GM13977 (cell line): ENCODE measurements at places on chromosomes 6 and 20.

DNA sequence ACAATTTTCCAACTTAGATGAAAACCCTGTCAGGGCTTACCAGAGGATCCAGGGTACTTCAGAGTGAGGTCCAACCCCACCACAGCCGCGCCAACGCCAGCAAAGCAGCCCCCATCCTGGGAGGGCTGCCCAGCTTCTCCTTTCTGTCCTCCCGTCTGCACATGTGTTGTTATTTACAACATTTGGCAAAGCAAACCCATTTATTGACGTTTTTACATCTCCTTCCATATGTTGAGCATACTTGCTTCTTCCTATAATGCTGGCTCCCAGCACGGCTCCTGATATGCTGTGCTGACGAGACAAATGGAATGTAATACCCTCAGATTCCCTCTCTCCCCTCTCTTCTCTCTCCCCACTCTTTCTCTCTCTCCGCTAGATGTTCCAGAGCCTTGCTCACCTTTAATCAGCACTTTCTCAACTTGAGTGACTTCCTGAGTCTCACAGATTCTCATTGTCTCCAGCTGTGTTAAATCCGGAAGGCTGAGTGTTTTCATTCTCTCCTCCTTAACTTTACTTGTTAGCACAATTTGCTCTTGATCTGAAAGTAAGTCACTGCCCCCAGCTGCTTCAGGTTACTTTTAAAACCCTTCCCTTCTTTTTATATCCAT, 22.7 kb downstream of the RCAN2 start:
- no peak for DNase-seq

DNA sequence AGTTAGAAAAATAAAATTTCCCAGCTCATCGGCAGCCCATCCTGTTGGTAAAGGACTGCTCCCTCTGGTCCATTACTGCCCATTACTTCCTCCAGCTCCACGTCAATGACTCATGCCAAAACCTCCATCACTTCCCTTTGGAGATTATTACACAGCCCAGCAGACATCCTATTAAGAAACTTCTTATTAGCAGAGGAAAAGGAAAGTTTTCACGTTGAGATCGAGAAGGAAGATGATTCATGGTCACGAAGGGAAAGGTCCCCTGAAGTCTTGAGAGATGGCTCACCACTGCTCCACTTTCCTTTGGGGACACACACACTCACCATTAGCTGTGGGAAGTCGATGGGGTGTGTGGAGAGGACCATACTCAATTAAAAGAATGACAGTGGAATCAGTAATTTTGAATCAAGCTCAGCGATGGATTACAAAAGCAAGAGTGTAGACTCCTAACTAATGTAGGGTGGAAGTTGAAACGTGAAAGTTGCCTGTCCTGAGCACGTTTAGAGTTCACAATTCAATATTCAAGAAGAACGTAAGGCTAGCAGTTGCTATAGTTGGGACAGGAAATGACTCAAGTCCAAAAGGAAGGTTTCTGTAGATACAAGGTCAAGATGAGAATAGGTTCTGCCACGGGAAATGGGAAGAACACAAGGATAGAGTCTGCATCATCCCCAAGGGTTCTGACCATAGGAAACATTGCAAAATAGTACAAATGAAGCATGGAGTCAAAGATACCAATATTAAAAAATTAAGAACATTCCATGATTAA, 21.6 kb downstream of the SASH1 start:
- DNase-seq: no peak

- DNase-seq: no peak
Measured at GRCh38 chr6:88810701-88811100, 152.7 kb downstream of the RNGTT start.

DNA sequence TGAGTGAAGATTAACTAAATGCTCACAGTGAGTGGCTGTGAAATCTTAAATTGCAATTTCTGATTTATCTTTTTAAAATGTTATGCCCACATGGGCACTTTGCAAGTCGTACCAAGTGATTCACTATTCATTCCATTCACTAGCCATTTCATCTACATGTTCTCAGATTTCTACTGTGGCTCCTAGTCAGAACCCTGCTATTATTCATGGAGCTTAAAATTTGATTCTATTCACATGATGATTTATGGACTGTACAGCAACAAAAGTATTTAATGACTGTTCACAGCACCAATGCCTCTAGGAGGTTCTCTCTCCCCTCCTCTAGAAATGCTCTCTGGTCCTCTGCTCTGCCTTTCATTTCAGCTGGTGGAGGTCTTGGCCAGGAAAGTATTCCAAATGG, 133.5 kb upstream of the MAP3K7 start:
- no peak for DNase-seq

GRCh38 chr6:122449069-122449468, 22.5 kb downstream of the SERINC1 start:
- no peak for DNase-seq

DNA sequence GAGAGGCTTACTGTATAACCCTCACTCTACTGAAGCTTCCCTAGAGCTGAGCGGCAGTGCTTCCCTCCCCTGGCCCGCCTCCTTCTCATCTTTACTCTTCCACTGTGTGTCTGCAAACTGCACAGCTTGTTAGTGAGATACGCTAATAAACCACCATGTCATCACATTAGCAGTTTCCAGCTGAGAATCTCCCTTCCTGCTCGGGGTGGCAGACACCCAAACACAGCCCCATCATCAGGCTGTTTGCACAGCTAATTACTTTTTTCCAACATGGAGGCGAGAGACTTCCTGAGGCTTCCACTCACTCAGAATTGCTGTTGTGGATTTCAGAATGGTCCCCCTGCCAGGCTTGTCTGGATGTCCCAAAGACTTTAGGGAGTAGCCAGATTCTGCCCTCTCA, 444.9 kb upstream of the SULF2 start:
- no peak for DNase-seq

DNA sequence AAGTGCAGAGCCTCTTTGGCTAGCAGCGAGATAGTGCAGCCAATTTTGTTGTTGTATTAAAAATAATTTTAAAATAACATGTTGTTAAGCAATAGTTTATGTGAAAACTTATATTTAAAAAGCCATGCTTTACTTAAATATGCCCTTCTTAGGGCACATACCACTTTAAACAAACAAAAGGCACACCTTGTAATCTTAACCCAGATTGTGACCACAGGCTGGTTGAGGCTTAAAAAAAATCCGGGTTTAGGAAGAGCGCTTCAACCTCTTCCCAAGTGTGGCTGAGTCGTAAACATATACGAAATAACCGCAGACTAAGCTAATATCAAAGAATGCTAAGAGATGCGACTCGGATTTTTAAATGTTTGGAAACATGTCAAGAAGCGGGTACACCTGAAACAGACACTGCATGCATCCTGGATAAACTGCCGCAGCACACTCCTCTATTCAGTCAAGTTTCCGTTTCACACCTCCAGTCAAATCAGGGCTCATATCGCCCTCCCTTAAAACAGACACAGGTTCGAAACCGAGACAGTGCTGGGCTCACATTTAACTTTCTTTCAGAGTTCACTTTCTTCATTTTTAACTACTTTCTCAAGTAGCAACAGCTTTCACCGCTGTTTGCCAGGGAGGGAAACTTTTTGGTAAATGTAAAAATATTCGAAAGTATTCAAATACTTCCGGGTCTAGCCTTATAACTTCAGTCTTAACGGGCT, 1.5 kb downstream of the DEK start:
- peak; percentile 83 for DNase-seq

- no peak for DNase-seq
Measured at GRCh38 chr6:3707024-3707423, 44.5 kb downstream of the PXDC1 start.

DNA sequence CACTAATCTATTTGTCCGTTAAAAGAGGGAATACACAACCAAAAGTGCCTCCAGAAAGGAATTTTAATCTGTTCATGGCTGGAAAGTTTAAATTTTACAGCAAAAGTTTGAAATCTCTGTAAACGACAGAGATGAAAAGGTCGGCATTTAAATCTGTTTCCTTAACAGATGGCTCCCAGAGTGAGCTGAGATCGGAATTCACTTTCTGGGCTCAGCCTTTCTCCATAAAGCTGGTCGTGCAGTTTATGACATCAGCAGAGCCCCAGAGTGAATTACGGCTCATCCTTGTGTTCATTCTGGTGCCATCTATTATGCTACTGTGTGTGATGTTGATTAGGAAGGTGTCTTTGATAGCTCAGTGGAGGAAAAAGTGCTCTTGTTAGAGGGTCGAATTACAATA, 117.6 kb upstream of the ZFP64 start:
- no peak for DNase-seq

- peak; percentile 26 for DNase-seq
Measured at GRCh38 chr6:149755300-149756260, 6.0 kb downstream of the PCMT1 start.

- peak; percentile 13 for DNase-seq
Measured at GRCh38 chr6:24554474-24554873, 59.7 kb downstream of the ALDH5A1 start.

GRCh38 chr6:20403766-20404640, 2.3 kb downstream of the E2F3 start:
- DNase-seq: peak; percentile 53

GRCh38 chr6:133969921-133970295, 16.9 kb downstream of the TBPL1 start:
- DNase-seq: no peak

- no peak for DNase-seq
Measured at GRCh38 chr6:36272234-36272633, 2.4 kb downstream of the PNPLA1 start.

DNA sequence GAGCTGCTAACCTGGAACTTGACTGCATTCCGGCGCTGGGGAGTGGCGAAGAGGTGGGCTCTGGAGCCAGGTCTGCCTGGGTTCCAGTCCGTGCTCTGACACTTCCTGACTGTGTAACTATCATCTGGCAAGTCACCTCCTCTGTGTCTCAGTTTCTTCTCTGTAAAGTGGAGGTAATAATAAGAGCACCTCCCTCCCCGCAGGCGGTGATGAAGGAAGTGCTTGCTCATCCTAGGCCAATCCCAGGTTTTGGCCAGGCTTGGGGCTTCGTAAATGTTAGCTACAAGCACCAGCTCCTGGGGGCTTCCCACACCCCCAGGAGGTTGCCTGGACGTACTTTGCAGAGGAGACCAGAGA, 32.8 kb downstream of the SNAI1 start:
- no peak for DNase-seq

DNA sequence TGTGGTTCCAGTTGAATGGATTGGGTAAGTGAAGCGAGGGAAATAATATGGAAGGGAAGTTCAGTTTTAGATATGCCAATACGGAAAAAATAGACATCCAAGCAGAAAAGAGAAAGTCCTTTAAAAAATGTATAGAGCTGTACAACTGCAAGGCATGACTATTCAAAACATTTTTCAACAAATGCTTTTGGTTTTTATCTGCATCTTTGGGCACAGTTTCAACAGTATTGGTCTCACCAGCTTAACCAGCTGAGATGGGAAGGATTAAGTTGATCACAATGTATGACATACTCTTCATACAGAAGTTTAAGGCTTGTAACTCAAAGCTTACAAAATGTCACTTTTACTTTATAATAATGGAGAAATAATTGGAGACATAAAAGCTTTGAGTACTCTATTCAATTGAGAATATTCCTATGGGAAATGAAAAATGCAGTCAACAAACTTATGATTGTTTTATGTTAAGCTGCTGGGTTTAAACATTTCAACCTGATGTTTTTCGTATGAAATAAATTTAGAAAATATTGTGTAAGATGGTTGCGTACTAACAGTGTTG, 16.3 kb upstream of the UTRN start:
- DNase-seq: no peak

DNA sequence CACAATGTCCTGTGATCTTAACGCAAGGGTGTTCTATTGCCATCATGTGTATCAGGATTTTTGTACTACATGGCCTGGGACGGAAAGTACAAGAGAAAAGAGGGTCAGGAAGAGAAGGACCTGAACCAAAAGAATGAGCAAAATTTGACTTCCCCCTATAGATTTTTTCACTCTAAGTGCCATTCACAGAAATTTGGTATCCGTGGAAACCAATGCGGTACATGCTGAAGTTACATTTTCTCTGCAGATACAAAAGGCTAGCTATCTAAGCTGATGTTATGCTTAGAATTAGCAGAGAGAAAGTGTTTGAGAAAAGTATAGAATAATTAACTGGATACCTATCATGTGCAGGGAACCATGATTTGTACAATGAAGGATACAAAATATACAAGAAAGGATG, 12.4 kb upstream of the PDE7B start:
- no peak for DNase-seq

DNA sequence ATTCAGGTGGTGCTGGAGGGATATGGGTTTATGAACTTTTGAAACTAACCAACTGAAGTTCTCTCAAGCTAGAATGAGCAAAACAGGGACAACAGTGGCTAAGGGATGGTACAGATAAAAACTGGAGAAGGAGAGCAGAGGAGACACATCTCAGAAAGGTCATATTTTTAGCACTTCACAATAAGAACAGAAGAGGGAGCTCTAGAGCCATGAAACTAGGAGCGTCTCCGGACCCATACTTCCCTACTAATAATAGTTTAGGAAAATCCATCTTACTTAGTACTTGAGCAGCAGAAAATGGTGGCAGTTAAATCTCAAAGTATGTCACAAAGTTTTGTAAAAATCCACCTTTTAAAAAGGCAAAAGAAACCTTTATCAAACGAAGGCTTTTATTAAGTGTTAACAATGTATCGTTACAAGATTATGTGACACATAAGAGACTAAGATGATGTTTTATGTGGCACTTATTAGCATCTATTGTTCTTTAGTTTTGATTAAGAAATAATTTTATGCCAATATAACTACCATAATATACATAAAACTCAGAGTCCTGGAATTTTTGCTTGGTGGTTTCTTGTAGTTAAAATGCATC, 278.6 kb downstream of the TBC1D32 start:
- peak; percentile 34 for DNase-seq

- DNase-seq: no peak
Measured at GRCh38 chr6:152750694-152751093, at the start of gene VIP. Gene VIP, plus strand, starts transcription at chr6:152750797. Its CDS starts 1,381 bp downstream, at chr6:152752178.

DNA sequence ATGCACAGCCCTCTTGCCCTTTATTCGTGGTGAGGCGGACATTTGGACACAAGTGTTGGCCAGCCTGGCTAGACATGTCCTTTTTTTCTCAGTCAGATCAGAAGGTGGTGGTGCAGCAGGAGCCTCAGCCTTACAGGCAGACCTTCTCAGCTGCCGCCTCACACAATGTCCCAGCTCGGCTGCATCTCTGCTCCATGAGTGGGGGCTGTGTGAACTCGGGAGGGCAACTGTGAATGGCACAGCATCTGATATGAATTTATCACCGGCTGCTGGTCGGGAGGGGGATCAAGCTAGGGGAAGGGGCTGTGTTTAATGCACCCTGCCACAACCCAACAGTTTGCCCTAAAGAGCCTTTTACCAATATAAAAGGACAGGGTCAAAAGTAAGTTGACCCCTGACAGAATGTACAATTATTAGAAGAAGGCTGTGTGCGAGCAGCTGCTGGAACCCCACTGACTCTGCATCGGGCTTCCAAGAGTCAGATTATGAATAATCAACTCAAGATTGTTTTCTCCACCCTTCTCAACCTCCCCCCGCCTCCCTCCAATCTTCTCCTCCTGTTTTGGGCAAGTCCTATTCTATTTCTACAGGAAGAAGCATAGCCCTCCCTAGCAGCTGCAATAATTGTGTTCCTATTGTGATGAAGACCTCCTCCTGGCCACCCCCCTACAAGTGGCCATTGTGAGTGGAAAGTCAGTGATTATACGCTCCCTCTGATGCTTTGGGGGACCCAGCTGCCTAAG, 245.2 kb downstream of the PKHD1 start:
- DNase-seq: no peak

- DNase-seq: no peak
Measured at GRCh38 chr6:139442188-139442671, 67.8 kb upstream of the CITED2 start.

GRCh38 chr6:108115598-108116058, 41.1 kb upstream of the OSTM1 start:
- peak; percentile 65 for DNase-seq

- no peak for DNase-seq
Measured at GRCh38 chr20:8749101-8749500, 319.8 kb upstream of the PLCB4 start.

- DNase-seq: no peak
Measured at GRCh38 chr6:90534337-90535025, 52.4 kb downstream of the MAP3K7 start.
